ENCODE measurements at places on chromosomes 1 and 21.

GRCh38 chr21:38853421-38853919, 47.7 kb downstream of the ETS2 start:
- peak; percentile 27 for DNase-seq

DNA sequence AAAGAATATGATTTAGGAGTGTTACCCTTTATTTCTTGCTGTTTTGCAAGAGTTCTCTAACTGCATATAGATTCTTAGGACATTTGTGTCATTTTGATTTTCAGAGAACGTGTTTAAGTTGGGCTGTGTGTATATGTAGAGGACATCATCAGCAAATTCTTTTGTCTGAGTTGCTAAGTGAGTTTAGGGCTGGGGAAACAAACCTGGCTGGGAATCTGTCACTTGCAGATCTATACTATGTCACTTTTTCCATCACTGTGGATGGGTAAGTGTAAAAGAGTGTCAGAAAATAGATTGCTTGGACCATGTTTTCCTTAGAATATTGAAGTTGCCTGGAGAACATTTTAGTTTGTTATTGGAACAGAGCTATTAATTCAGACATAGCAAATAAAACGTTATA, 349.1 kb upstream of the NEGR1 start:
- no peak for DNase-seq

GRCh38 chr1:222697826-222698225, 14.5 kb downstream of the AIDA start:
- DNase-seq = no peak

DNA sequence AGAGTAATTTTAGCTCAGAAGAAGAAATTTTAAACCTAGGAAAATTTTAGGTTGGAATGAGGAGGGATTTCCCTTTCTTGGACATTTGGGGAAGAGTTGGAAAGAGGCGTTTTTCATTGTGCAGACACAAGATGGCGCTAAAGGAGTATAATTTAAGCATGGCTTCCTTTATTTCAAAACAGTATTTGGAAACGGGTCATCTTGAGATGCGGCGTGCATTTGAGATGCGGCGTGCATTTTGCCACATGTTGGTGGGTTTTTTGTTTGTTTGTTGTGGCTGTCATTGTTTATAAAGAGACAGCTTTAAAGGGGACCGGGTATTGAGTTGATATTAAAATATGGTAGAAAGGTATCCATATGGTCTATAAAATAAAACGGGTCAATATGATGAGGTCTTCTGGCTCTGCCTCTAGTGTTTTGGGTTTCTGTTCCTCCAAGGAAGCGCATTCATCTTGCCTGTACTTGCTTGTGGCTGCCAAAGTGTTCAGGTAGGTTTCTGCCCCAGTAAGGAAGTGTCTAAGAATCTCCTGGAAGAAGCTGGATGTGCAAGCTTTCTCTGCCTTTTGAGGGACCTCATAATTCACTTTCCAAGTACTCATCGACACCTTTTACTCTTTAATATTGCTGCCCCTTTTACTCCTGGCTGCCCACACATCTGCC, 210.3 kb downstream of the SLC35F3 start:
- DNase-seq = peak; percentile 80

- DNase-seq = no peak
Observed at GRCh38 chr21:14870853-14871149, 194.0 kb downstream of the NRIP1 start.

- DNase-seq = no peak
Observed at GRCh38 chr1:46535063-46535462, 16.4 kb downstream of the KNCN start.

GRCh38 chr1:95966866-95967265, 732.9 kb downstream of the RWDD3 start:
- no peak for DNase-seq

DNA sequence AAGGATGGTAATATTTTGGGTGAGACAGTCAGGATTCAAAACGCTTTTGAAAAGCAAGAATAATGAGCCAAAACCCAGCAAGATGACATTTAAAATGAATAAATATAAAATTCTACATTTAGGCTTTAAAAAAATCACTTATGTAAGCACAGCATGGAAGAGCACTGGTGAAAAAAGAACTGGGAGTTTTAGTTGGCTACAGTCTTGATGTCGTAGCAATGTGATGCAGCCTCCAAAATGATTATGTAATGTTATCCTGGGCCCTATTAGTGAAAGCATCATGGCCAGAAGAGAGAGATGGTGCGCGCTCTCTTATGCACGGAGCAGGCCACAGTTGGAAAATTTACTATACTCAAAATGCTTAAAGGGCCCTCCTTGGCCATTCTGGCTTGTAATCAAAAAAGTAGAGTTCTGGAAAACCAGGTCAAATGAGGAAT, 5.1 kb downstream of the KCNJ9 start:
- DNase-seq = no peak

- no peak for DNase-seq
Observed at GRCh38 chr1:165635823-165636222, 4.8 kb downstream of the MGST3 start.

- no peak for DNase-seq
Observed at GRCh38 chr1:52585474-52585873, 16.7 kb upstream of the GPX7 start.

- no peak for DNase-seq
Observed at GRCh38 chr1:147247656-147248238, 5.3 kb downstream of the CHD1L start.

- no peak for DNase-seq
Observed at GRCh38 chr1:22534951-22535350, 28.3 kb upstream of the EPHA8 start.

DNA sequence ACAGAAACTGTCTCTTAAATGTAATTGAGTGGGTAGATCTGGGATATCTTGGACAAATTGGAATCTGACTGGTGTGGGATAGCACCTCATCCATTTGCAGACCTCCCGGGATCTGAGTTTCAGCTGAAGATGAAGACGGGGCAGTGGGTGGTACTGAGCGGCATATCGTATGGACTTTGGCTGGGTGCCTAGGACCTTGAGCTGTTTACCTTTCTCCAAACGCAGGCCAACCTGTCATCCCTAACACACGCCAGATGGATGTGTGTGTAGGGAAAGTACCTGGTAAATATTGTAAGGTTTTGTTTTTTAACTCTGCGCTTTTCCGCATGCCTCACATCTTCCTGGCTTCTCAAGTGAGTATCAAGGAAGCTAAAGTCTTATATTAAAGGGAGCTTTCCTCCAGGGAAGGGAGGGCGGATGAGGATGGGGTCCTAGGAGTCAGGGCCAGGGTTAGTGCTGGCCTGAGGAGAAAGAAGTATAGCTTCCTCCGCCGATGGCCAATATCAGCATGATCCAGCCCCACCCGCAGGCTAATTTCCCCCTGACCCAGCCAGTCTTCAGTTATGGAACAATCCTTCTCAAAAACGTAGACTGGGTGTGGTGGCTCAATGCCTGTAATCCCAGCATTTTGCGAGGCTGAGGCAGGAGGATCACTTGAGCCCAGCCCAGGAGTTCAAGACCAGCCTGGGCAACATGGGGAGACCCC, 26.2 kb downstream of the ATP8B2 start:
- no peak for DNase-seq

DNA sequence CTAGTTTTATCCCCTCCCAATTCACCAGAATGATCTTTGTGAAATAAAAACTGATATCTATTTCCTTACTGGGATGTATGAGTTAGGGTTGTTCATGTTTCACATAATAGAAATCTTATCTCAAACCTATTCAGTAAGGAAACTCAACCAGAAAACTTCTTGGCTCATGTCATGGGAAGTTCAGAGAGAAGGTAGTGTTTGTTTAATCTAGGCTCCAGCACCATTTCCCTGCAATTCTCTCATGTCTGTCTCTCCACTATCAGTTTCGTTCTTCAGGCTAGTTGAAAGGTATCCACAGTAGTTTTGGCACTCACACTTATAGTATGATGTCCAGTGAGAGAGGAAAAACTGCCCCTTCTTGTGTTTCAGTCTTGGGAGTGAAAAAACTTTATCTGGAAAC, 34.6 kb upstream of the UHMK1 start:
- DNase-seq = no peak

DNA sequence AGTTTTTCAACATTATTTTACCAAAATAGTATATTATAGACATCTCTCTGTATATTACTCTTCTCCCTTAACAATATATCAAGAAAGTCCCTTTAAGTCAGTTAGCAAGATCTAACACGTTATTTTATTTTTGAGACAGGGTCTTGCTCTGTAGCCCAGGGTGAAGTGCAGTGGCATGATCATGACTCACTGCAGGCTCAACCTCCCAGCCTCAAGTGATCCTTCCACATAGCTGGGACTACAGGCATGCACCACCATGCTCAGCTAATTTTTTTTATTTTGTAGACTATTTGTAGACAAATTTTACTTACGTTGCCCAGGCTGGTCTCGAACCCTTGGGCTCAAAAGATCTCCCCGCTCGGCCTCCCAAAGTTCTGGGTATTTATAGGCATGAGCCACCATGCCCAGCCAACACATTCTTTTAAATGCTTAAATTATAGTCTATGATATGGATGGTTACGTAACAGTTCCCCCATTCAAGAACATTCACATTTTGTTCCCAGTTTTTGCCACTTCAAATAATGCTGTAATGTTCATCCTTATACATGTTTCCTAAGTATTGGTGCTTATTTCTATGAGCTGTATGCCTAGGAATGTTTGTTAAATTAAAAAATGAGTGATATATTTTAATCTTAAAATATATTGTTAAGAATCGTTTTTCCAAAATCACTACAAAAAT, 70.4 kb downstream of the TUT4 start:
- DNase-seq = no peak

GRCh38 chr1:56824271-56824670, 5.1 kb upstream of the FYB2 start:
- DNase-seq = no peak

DNA sequence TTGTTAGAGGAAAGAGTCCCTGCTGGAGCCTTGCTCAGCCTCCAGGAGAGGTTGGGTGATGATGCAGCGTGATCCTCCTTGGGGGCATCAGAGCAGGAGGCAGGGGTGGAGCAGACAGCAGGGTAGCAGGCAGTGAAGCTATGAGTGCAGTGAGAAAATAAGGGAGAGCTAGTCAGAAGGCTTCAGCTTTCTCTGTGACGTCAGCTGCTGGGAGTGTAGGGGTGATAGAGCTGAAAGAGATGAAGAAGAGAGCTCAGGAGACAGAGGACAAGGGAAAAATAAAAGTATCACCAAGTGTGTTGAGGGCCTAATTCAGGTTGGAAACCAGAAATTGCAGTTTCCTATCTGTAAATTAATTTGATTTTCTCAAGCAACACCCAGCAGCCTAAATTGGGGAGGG, 2.2 kb upstream of the ADAM30 start:
- no peak for DNase-seq

GRCh38 chr1:22096036-22096435, 43.5 kb downstream of the CDC42 start:
- no peak for DNase-seq

DNA sequence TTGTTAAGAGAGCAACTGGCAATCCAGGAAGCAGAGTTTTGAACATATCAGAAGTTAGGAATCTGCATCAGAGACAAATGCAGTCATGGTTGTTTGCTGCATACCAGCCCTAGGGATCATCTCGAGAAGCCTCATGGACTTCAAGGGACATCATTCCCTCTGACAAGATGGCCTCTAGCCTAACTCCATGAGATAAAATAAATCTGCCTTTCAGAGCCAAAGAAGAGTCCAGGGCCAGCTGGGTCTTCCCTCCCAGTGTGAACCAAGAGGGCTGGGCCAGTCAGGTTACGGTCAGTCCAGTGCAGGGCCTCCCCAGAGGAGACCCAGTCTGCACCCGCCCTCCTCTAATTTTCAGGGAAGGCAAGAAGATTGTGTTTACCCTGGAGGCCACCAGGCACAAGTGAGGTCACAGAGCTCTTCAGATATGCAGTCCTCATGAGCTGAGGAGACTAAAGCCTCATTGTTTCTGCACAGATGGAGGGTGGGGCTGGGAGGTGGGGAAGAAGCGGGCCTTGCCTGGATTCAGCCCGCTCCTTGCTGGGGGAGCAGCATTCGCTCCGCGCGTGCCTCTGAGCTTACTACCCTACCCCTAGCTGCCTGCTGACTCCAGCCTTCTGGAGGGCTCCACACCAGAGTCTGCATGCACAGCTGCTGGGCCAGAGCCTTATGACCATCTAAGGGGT, 52.8 kb downstream of the CAPN2 start:
- DNase-seq = peak; percentile 67

Measured in tongue (tissue), 3 donors.